Amniotic stem cell (primary cell): ENCODE measurements at places on chromosomes 3 and 15.

DNA sequence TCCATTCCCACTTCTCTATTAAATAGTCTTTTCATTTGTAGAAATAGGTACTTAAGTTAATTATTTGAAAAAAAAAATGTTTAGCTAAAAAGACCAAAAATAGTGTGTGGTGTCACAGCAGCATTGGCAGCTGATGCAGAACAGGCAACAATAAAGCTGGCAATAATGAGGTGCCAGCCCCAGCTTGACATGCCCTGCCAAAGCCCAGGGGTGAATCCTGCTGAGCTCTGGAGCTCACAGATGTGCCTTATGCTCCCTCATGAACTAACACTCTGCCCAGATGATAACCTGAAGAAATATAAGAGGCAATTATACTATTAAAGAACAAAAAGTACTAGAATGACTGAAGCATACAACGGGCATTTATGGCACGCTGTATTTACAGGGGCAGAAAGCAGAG lies 63.8 kb downstream of the IGSF11 start:
- DNase-seq, result no peak

- peak; percentile 94 for DNase-seq
These were observed 28.4 kb downstream of the IRAK2 start for GRCh38 chr3:10192953-10193691.

GRCh38 chr3:125220183-125220582 lies 7.6 kb upstream of the SLC12A8 start:
- no peak for DNase-seq

DNA sequence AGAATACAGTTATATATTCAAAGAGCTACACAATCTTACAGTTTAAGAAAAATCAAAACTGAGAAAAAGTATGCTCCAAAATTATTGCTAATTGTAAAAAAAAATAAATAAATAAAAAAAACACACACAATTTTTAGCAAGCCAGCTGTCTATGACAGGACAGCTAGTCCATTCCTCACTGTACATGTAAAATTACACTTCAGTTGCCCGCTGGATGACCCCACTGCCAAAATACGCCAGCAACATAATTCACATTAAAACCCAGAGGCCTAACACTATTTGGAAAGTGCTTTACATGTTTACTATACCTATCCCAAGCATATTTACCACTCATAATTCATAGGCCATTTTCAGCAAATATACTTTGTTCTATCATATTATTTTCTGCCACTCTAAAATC lies 5.8 kb downstream of the MYO9A start:
- no peak for DNase-seq

DNA sequence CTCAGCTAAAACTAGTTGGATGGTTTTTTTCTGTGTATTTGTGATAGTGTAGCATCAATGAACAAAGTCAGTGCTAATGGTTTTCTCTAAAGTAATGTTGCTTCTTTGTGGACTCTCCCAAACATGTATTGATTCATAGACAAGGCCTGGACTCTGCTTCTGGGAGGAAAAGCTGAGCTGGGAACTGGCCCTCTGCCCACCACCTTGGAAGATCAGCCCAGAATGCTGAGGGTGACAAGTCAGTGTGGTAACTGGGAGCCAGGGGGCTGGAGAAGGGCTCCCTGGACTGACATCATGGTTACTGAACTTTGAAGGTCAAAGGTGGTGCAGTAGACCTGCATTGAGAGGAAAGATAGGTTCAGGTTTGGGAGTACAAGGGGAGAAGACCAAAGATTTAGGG lies 3.0 kb downstream of the ARHGAP31 start:
- DNase-seq, result no peak

GRCh38 chr3:25648107-25648535 lies 16.6 kb downstream of the TOP2B start:
- peak; percentile 25 for DNase-seq

- no peak for DNase-seq
These were observed 131.1 kb upstream of the BFSP2 start for GRCh38 chr3:133268726-133269134.

GRCh38 chr3:124463234-124463633 lies 267.0 kb upstream of the UMPS start:
- DNase-seq, result no peak

DNA sequence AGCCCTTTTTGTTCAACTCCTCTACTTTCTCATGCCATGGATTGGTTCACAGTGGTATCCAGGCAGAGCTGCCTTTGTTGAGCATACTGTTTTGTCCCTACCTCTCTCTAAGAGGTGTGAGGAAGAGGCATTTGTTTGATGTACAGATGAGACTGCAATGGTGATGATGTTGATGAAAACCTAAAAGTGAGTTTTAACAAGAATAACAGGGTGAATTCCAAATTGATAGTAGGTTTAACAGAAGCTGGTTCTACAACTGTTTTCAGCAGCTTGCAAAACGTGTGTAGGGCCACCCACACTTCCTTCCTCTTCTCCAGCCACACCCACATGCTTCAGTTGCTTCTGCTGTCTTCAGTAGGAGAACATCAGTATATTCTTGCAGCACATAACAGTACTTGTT lies 10.2 kb downstream of the SNRK start:
- no peak for DNase-seq

DNA sequence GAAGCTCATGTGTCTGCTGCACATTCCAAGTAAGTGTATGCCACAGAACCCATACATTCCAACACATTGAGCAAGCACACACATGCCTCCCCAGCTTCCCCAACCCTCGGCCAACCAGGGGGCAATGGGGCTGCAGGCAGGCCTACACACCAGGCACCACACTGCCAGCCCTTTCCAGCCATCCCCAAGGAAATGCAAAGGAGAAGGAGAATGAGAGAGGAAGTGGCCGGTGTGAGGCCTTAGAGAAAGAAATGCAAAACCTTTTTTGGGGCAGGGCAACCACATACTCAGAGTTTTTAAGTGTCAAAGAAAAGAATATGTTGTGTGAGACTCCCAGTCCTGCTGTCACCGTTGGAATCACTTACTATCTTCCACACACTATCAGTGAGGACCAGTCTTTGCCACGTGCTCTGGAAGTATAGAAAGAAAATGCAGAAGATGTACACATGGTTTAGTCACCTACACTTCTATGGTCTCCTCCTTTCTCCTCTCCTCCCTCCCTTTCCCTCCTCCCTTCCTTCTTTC lies 11.1 kb downstream of the IGF2BP2 start:
- no peak for DNase-seq

DNA sequence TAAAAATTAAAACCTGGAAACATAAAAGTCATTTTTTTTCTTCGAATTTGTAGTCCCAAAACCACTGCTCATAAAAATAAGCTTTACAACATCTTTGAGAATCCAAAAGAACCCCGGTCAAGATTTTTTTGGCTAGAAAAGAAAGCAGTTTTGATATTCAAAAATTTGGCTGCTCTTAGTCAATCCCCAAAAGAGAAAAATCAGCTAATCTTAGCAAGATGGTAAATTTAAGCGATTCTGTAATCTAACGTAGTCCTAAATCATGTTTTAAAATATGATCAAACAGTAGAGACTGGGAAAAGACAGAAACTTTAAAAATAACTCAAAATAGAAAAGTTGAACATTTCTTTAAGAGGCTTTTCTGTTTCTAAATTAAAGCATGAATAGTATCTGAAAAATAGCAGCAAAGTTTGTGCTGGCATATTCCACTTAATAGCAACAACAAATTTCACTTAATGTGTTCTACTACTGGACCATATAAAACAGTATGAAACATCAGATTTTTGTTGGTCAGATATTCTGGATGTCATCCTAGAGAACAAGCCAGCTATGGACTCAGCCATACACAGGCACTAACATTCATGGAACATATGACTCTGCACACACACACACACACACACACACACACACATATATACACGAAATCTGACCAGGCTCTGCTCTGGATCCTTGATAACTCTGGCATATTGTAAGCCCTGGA lies 19.1 kb upstream of the NR2F2 start:
- DNase-seq, result no peak

DNA sequence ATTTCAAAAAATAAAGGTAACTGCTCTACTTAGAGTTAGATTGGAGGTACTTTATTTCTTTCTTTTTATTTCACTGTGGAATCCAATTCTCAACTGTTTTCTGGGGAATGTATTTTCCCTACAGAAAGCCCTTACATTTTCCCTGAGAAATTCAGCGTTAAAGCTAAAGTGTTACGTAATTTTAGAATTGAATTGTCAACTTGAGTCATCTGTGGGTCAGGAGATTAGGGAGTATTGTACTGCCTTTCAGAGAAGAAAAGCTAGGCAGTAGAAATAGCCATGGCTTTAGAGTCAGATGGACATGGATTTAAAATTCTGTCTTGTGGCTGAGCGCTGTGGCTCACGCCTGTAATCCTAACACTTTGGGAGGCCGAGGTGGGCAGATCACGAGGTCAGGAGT lies 728.6 kb downstream of the ROBO1 start:
- DNase-seq, result no peak

GRCh38 chr3:117104381-117104780 lies 394.8 kb downstream of the TUSC7 start:
- DNase-seq, result no peak

DNA sequence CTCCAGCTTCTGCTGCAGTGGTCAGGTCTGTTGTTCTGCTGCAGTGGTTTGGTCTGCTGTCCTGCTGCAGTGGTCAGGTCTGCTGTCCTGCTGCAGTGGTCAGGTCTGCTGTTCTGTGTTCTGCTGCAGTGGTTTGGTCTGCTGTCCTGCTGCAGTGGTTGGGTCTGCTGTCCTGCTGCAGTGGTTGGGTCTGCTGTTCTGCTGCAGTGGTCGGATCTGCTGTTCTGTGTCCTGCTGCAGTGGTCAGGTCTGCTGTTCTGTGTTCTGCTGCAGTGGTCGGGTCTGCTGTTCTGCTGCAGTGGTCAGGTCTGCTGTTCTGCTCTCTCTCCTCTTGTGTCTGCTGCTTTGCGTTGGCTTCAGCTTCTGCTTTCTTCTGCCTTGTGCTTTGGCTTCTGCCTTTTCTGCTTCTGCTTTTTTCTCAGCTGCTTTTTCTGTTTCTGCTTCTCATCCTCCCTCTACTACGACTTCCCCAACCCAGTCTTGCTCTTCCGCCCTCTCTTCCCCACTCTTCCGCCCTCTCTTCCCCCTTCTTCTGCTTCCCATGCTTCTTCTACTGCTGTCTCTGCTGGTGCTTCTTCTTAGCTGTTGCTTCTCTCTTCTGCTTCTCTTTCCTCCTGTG lies 50.7 kb downstream of the FAM43A start:
- no peak for DNase-seq

DNA sequence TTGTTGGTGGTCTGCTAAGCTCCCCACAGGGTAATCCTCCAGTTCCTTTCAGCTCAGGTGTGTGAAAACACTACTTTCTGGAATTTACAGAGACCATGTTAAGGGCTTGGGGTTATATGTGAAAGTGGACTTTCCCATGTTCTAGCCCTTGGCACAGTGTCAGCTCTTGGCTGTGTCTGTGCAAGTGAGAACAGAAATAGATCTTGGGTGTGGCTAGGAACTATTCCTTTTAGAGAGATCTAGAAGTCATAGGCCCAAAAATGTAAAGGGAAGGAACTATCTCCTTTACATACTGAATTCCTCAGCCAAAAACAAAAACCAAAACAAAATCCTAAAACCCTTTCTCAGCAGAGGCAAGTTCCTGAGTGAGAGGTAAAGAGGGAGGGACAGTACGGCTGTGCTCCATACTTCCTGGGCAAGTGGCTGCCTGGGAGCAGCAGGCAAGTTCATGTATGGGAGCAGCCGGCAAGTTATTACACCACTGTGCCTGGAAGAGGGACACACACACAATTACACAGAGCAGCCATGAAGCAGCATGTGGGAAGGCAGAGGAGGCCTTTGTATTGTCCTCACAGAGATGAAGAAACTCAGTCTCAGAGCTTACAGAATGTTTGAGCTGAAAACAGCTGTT lies 19.9 kb upstream of the C3orf62 start:
- DNase-seq, result no peak

DNA sequence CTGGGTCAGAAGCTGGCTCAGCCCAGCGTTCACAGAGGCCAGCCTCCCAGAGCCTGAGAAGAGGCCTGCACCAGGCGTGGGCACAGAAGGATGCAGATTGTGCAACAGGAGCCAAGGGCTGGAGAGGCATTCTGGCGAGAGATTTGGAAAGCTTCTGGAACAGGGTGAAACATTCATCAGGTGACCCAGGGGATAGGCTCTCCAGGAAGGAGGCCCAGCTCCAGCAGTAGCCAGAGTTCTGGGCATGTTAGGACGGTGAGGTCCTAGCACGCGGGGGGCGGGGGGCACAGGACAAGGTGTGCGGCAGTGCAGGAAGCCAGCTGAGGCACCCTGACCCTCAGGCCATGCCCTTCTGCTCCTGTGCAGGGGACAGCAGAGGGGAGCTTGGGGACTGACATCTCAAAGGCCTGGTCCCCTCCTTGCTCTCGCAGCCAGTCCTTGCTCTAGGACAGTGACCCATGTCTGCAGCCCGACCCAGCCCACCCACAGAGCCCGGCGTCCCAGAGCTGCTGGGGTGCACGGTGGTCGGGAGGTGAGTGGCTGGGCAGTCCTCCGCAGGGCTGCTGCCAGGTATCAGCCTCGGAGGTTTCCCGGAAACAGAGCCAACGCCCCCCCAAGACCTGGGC lies 111.7 kb upstream of the KLF13 start:
- no peak for DNase-seq

- DNase-seq, result no peak
These were observed 58.5 kb upstream of the FAM174B start for GRCh38 chr15:92714077-92714476.

DNA sequence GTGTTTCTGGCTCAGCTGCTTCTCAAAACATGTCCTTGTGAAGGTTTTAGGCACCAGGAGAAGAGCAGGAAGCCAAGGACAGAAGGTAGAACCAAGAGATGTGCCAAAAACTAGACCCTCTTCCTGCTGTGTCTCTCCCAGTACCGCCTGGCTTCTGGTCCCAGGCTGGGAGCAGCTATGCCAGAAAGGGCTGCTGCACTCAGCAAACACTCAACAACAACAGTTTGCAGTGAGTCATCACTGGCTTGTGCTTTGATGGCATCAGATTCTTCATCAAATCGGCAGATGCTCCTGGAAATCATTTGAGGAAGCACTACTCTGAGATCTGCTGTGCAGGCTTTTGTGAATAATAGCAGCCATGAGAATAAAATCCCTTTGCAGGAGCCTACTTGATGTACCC lies 63.2 kb downstream of the DGKG start:
- no peak for DNase-seq

DNA sequence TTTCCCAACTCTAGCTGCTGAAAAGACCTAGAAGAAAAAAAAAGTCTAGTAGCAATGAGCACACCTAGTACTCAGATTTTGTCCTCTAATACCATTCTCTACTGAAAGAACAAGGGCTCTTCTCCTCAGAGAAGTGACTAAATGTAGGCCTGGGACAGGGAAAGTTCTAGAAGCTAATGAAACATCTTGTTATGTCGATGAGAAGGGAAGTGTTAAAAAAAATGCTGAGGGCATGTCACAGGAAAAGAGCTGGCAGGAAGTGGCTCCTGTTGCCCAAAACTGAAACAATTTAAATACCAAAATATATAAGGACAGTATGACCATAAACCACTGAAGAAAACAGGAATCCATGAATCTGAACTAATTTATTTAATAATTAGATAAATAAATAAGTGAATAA lies 581.4 kb upstream of the TBL1XR1 start:
- DNase-seq, result no peak

GRCh38 chr3:143321058-143321769 lies 201.6 kb downstream of the CHST2 start:
- no peak for DNase-seq

DNA sequence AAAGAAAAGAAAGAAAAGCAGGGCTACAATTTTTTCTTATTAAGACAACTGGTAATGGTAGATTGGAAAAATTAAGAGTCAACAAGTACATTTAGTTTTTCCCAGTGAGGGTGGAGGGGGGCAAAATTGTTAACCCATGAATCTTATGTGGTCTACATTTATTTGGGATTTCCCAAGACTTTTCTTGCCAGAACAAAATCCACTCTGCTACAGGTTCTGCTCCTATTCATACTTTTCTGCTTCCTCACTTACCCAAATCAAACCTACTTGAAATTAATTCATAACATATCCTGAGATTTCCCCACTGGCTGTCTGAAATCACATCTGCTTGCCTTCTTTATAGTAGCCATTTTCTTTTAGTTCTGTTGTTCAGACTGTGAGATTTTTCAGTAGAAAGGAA lies 41.1 kb downstream of the VGLL3 start:
- DNase-seq, result no peak
